ENCODE measurements at places on chromosomes 7 and 10.

GRCh38 chr7:40682696-40683095 is 547.9 kb downstream of the SUGCT start:
- DNase-seq, result no peak

DNA sequence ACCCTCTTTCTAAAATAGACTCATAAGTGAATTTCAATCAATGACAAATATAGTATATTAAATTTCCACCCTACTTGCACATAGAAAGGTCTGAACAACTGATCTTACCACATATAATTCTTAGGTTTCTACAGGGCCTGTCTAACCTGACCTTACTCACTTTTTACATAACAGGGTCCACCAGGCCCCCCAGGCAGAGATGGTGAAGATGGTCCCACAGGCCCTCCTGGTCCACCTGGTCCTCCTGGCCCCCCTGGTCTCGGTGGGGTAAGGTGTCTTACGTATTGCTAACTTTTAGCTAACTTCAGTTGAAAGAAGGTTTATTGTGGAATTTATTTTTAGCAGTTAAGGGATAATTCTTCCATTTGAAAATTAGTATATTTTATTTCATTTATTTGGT is 5.3 kb downstream of the COL1A2 start:
- DNase-seq, result peak; percentile 58

GRCh38 chr7:48173756-48174382 is 2.6 kb downstream of the ABCA13 start:
- peak; percentile 69 for DNase-seq

DNA sequence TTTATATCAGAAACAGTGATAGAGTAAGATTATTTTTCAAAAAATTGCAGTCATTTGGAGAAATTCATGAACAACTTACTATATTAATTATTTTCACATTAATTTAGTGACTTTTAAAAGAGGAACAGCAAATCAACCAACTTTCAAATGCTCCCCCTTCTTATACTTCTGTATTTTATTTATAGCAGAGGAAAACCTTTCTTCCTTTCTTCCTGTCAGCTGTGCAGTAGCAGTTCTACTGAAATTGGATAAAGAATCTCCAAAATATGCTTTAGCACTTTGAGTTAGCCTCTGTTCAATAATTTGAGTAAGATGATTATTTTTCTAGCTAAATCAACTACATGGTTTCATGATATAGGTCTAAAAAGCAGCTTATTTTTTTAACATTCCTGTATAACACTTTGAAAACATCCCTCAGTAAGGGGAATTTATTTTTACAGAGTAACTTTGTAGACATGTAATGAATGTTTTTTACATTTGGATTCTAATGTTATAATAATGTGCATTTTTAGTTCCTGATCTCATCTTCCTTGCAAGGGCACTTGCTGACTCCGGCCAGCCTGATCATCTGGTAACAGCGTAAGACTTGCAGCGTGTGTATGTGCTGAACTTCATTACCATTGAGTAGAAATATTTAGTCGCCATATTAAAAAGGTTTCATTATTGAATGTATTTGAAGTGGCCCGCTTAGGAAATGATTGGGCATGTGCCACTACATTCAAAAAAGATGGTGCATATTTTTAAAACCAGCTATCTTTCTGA is 158.3 kb upstream of the HDAC9 start:
- DNase-seq, result no peak

GRCh38 chr10:58311026-58311425 is 23.8 kb upstream of the UBE2D1 start:
- no peak for DNase-seq

- DNase-seq, result peak; percentile 64
Observed at GRCh38 chr7:79936281-79936983, 198.2 kb upstream of the GNAI1 start.

- no peak for DNase-seq
Observed at GRCh38 chr10:126207313-126207771, 180.9 kb downstream of the ADAM12 start.

Measured in cardiac fibroblast (primary cell).